ENCODE measurements at places on chromosomes 6 and 20.

DNA sequence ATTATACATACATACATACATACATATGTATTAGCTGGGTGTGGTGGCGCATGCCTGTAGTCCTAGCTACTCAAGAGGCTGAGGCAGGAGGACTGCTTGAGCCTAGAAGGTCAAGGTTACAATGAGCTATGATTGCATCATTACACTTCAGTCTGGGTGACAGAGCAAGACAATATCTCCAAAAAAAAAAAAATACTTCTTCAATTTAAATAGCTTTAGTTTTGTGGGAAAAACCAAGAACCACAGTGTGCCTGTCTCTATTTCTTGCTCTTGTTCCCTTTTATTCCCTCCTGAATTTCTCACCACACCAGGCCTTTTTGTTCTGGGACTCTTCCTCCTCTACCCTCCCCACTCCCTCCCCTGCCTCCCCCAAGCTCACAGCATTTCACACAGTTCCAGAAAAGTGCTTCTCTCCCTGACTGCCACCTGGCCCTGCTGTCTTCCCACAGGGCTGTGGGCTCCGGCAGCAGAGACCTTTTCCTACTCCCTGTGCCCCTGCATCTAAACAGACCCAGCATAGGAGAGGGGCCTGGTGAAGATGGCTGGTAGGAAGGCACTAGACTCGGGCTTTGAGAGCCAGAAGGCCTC, 1.3 kb downstream of the C20orf203 start:
- no peak for DNase-seq

DNA sequence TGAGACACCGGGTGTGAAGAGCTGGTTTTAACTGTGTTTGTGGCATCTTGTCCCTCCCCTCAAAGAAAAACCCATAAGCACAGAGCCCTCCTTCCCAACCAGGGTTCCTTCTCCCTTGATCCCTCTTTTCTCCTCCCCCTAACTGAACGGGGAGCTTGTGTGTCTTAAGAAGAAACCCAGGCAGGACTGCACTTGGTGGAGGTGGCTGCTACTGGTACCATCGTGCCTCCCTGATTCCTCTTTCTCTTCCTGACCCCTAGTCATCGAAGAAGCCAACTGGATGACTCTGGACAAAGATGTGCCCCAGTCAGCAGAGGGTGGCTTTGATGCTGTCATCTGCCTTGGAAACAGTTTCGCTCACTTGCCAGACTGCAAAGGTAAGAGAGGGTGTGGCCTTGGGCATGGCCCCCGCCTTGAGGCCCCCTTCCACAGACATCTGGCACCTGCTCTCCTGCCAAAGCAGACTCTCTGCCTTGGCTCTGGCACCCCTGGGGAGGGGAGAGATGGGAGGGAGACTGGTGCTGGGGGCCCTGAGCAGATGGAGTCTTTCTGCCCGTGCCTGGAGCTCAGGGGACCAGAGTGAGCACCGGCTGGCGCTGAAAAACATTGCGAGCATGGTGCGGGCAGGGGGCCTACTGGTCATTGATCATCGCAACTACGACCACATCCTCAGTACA, 2.1 kb downstream of the GNMT start:
- DNase-seq: no peak

DNA sequence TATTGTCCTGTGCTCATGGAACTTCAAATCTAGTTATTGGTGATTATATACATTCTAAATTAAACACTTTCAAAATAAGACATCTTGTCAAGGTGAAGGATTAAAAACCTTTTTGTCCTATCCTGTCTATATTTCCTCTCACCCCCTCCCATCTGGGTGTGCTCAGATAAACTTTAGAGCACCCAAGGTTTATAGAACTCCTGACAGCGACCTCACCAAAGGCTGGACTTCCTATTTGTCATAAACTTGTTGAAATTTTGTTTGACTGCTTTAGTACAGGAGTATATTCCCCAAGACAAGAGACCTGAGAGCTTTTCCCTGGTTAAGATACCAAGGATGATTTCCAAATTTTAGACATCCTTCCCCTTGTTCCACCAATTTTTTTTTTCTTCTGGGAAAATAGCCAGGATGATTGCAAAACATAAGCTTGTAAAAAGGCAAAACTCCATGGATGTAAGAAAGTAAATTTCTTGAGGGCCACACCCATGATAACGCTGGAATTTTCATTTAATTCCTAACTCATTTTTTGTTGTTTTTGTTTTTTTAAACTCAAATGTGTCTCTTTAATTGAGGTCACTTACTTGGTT, 33.0 kb downstream of the CARMIL1 start:
- DNase-seq: no peak

GRCh38 chr6:51562198-51562597, 525.2 kb downstream of the PKHD1 start:
- no peak for DNase-seq

GRCh38 chr6:149335924-149336608, 18.6 kb downstream of the TAB2 start:
- DNase-seq: peak; percentile 46

- no peak for DNase-seq
Measured at GRCh38 chr6:104414723-104415122, 445.0 kb downstream of the HACE1 start.

DNA sequence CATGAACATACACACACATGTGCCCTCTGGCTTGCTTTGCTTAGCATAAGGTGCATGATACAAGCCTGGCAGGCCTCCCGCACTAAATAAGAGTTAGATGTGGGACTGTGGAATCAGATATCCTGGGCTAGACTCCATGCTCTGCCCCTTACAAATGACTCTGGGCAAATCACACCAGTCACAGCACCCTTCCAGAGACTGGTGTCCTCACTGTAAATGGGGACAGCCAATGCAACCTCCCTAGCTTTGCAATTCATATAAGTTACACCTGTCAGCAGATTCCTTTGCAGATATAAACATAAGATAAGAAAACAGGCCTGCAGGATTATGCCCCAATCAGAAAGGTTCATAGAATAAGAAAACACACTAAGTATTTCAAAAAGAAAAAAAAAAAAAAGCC, 174.1 kb downstream of the PTPRT start:
- DNase-seq: no peak

GRCh38 chr6:41255110-41255509, 27.0 kb downstream of the TREML4 start:
- DNase-seq: no peak

DNA sequence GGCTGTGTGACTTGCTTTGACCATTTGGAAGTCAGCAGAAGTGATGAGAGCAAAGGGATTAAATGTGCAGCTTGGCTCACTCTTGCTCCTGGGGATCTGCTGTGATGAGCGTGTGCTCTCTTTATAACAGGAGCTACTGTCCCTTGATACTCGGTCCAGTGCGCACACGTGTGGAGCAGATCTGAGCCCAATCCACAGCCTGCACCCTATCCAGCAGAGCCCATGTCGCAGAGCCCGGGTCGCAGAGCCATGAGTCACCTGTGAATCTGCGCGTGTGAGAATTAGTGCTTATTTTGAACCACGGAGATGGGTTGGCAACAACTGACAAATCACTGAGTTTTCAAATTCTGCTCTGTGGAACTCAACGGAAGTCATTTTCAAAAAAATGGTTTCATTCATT, 291.0 kb upstream of the SULF2 start:
- DNase-seq: no peak

GRCh38 chr20:57203986-57204385, 62.5 kb downstream of the BMP7 start:
- DNase-seq: no peak

DNA sequence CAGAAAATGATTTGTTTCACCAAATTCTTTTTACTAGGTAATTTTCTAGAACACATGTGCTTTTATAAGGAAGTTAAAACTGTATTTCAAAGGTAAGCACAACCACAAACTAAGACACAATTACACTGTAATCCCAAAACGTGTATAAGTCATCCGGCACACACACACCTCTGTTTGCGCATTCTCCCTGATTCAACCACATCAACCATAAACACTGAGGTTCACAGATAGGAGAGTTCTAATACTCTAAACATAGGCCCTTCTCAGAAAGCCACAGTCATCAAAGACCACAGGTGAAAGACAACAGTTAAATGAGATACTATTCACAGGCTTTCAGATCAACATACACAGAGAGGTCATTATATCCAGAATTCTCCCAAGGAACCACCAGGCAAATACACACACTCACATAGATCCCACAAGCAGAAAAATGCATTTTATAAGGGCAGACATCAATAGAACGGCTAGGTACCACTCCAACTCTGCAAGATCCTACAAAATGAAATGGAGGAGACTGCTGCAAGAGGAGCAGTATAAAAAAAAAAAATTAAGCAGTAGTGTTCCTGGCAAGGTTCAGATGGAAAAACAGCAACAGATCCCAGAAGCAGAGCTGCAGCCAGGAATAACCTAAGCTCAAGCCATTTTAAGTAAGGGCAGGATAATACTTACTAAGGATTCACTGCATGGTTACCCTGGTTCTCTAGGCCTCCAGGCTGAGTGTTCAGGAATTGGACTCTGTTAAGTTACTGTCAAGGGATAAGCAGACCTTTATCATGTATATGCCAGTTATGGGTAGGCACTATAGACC, 6.6 kb upstream of the FBXO9 start:
- DNase-seq: no peak

GRCh38 chr20:54048481-54048880, 21.9 kb downstream of the BCAS1 start:
- no peak for DNase-seq

GRCh38 chr20:23361119-23361475, 885 bp upstream of the GZF1 start:
- DNase-seq: no peak

GRCh38 chr20:8678098-8678776, 390.6 kb upstream of the PLCB4 start:
- no peak for DNase-seq

GRCh38 chr6:46626228-46626909, 26.2 kb downstream of the CYP39A1 start:
- DNase-seq: no peak

DNA sequence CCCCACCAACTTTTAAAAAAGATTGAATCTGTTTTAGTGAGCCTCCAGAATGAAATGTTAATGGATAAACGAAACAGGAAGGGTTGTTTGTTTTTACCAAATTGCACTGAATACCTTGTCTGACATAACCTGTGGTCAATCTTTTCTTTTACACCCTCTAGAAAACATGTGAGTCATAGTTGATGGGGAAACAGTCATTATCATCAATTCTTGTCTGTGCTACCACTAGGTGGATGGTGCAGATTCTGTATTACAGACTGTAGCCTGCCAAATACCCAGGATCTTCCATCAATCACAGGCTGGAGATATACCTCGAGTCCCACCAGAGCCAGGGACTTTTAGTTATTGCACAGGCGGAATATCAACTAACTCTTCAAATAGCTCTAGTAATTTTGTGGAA, 29.5 kb upstream of the PKIB start:
- no peak for DNase-seq

- no peak for DNase-seq
Measured at GRCh38 chr6:114042267-114043016, 71.5 kb upstream of the HDAC2 start.

- no peak for DNase-seq
Measured at GRCh38 chr6:36346486-36347273, 10.0 kb upstream of the BNIP5 start.

DNA sequence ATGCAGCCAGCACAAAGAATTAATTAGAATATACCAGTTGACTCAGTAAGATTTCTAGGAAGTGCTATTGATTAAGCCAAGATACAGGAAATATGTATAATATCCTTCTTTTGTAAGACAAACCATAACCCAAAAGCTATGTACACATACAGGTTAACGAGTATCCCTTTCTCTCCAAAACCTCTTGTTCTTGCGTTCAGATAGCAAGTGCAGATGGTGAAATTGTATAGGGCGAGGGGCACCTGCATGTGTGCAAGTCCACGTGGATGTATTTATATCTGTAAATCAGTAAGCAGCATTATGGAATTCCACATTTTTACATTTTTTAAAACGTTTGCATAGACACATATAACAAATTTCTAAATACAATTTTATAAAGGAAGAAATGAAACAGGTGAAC, 228.6 kb downstream of the TBXT start:
- DNase-seq: no peak

DNA sequence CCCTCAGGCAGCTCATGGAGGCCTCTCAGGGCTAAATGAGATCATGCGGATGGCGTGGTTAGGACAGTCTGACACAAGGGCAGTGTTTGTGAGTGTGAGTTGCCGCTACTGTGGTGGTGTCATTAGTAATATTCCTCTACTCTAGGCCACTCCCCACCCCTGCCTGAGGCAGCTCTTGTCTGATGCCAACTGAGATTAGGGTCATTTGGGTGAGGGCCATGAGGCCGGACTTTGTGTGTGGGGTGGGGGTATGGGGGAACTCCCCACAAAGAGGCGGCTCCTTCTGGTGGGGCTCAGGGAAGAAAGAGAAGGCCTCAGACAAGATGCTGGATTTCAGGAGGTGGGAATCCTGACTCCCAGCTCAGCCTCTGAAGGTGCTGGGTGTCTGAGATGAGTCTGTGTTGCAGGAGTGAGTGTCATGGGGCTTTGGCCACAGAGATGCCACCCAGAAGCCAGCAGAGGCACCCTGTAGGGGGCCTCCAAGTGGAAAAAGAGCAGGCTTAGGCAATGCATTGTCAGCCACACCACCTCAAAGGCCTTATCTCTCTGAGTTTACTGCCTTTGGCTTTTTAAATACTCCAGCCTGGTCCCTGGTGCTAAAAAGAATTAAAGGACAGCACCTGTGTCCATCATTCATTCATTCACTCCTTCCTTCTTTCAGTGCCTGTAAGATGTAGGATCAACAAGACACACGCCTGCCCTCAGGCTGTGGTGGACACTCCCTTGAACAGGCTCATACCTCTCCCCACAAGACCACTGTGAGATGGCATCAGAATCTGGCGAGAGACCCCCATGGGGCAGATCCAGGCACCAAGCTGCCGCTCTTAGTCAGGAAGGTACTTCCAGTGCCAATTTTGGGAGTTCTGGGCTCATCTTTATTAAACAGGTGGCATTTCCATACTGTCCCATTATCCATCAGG, 175.2 kb downstream of the MRPL14 start:
- DNase-seq: no peak

DNA sequence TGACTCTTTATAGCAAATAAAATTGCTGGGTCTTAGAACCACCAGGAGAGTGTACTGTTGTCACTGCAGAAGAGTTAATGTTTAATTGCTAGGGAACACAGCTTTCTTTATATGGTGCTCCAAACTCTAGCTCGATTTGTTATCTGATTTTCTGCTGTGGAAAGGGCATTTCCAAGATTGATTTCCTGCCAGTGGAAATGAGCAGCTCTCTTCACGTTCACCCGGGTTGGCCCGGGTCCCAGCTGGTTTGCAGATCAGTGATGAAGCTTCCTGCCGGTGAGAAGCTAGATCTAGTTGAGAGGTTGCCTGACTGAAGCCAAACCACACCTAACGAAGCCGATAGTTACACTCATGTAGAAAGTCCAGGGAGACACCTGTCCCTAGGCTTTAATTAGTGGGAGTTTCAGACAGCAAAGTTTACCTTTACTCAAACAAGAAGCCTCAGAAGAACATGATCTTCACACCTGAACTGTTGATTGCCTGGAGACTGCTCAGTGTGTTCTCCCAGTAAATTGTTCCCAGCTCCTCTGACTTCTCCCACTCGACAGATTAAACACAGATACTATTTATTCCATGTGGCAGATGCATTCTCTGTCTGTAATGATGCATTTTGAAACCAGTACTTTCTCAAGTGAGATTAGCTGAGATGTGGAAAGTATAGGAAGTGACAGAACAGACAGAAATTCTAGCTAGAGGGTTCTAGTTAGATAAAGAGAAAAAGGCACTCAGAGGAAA, 27.8 kb downstream of the PAQR8 start:
- peak; percentile 27 for DNase-seq

GRCh38 chr6:109393886-109394281, 11.6 kb upstream of the CD164 start:
- no peak for DNase-seq

GRCh38 chr6:104301951-104302350, 557.8 kb downstream of the HACE1 start:
- DNase-seq: no peak
